NCI-H187 treated with DMSO at 0.1 percent for 48 hours (cell line): ENCODE measurements at places on chromosomes 16 and 17.

- DNase-seq = no peak
Observed at GRCh38 chr16:2896480-2897010, 13.5 kb downstream of the FLYWCH2 start.

- DNase-seq = no peak
Observed at GRCh38 chr16:68909099-68909733, 65.9 kb downstream of the TANGO6 start.

DNA sequence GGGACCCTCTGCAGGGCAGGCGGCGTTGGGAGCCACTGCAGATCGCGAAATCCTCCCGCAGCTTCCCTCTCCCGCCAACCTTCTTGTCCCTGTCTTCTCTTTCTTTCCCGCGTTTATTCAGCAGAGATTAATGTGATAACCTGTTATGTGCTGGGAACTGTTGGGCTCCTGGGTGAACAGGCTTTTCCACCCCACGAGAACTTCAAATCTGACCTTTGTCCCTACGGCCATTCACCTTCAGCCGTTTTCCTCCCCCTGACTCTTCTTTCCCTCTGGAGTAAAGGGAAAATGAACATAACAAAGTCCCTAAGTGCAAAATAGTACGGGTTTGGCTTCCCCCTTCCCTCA is 15.2 kb upstream of the KPNA2 start:
- no peak for DNase-seq

DNA sequence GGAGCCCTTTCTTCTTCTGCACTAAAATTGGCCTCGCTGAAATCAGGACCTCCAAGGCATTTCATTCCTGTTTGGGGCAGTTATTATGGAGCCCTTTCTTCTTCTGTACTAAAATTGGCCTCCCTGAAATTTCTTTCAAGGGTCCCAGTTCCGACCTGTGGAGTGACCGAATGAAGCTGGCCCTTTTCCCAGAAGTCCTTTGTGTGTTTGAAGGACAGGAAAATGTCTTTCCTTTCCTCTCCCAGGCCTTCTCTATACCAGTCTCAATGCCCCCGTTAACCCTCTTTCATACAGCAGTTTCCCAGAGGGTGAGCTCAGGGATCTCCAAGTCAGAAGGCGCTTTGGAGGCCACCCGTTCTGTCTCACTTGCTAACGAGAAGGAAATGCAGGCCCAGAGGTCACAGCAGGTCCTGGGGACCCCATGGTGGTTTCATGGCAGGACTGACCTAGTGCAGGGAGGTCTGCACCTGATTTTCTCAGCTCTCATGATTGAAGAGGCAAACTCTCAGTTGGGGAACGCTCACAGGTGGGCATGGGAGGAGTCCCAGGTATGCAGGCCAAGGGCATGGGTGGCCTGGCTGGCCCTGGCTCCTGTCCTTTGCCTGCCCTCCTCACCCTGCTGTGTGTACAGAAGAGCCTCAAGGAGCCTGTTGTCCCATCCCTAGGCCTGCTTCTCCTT is 37.1 kb upstream of the DOC2B start:
- DNase-seq = no peak
